Mesenteric fat pad (tissue), 1 donor: ENCODE measurements at places on chromosomes 7 and 10. TPM values are rescaled to one million over a fixed set of nuclear protein-coding genes. Genes with fewer than 3 reads are reported as not detected.

DNA sequence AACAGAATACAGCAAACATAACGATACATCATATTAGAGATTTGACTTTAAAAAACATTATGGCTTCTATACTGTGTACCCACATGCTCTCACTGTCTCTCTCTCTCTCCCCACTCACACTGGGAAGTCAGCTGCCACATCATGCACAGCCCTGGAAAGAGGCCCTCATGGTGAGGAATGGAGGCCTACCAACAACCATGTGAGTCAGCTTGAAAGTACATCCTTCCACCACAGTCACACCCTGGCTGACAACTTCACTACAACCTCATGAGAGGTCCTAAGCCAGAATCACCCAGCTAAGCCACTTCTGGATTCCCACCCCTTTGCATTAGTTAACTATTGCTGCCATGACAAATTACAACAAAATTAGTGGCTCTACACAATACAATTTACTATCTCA lies 23.3 kb upstream of the GPR22 start:
- DNase-seq = no peak

DNA sequence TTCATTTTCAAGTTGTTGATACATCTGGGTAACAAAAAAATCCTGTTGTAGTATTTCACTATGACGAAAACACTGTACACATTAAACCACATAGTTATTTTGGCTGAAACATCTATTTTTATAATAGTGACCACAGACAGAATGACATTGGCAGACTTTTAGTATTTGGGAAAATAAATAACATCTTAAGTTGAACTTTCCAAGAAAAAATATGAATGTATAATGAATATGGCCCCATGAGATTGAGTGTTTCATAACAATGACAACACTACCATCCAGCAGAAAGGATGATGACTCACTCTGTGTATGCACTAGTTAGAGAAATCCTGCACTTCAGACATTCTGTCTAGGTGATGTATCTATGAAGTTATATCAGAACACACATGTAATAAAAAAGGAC lies 118.1 kb downstream of the SEMA3D start:
- DNase-seq = no peak

DNA sequence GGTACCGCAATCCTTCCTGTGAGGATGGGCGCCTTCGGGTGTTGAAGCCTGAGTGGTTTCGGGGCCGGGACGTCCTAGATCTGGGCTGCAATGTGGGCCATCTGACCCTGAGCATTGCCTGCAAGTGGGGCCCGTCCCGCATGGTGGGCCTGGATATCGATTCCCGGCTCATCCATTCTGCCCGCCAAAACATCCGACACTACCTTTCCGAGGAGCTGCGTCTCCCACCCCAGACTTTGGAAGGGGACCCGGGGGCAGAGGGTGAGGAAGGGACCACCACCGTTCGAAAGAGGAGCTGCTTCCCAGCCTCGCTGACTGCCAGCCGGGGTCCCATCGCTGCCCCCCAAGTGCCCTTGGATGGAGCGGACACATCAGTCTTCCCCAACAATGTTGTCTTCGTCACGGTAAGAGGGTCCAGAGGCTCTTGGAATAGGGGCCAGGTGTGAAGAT lies 1.7 kb downstream of the MEPCE start:
- DNase-seq = peak; percentile 84

- DNase-seq = no peak
Measured at GRCh38 chr7:46135557-46135956, 214.5 kb upstream of the IGFBP3 start.

- DNase-seq = no peak
Measured at GRCh38 chr7:51314726-51315125, 1.9 kb downstream of the COBL start.

- no peak for DNase-seq
Measured at GRCh38 chr7:289209-289755, 688 bp upstream of the FOXL3 start.

- peak; percentile 59 for DNase-seq
Measured at GRCh38 chr7:157404845-157405481, 68.2 kb downstream of the DNAJB6 start.

DNA sequence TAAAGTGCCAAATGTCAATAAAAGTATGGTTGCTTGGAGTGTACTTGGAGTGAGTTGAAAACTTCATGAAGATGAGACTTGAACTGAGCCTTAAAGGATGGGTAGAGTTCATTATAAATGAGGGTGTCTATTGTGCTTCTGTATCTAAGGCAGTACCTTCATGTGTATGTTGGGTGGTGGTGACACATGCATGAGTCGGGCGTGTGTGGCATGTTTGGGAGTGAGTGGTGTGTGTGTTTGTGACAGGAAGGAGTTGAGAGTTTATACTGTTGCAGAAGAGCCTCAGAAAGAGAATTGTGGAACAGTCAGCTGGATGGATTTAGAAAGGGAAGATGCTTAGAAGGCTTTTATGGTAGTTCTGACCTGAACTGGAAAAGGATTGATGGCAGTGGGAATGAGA lies 6.0 kb upstream of the ZRANB1 start:
- no peak for DNase-seq

GRCh38 chr7:43439631-43440401 lies 143.1 kb upstream of the STK17A start:
- peak; percentile 82 for DNase-seq

DNA sequence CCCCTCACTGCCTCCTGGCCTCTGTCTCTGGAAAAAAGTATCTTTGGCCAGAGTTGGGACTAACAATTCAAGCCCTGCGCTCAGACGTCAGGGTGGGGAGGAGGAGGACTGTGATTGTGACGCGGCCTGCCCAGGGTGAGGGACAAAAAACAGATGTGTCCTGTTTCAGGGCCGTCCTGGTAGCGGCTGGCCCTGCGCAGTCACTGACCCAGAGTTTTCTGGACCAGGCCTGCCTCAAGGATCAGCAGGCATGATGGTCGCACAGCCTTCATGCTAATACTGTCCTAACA lies 110.1 kb downstream of the CYTH3 start:
- DNase-seq = no peak

- DNase-seq = peak; percentile 71
Measured at GRCh38 chr10:101762736-101763135, 13.2 kb downstream of the FGF8 start.

DNA sequence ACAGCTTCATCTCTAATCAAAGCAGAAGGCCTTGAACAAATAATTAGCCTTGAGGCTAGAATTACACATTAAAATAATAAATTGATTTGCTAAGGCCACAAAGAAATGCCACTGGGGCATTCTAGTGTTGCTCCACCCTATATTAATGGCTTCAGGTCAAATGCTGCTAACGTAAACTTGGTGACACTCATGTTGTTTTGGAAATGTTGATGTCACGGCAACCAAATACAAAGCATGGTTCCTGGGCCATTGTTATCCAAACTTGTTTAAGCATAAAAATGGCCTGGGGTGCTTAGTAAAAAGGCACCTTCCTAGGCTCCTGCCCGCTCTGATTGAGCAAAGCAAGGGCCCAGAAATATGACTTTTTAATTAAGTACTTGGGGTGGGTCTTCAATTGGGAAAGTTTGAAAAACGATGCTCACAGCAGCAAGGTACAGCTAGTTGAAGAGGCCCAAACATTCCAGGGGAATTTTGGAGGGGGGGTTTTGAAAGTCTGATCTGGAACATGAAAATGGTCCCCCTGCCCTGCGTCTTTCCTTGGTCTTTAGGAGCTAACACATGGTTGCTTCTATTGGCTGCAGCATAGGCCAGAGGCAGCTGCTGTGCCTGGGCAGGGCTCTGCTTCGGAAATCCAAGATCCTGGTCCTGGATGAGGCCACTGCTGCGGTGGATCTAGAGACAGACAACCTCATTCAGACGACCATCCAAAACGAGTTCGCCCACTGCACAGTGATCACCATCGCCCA lies 67.8 kb downstream of the ABCC2 start:
- DNase-seq = no peak

- no peak for DNase-seq
Measured at GRCh38 chr10:3362394-3362793, 189.8 kb upstream of the PITRM1 start.

GRCh38 chr7:114930829-114931655 lies 9.1 kb downstream of the MDFIC start:
- no peak for DNase-seq

MMP21 gene
- 0.29 TPM for total RNA-seq

LRGUK gene
- total RNA-seq = 0.87 TPM

MYL10 gene
- total RNA-seq = not detected

TAS2R4 gene
- total RNA-seq = 0.67 TPM

PDE1C gene
- 2.2 TPM for total RNA-seq

STEAP2 gene
- 29.9 TPM for total RNA-seq

CFAP58 gene
- 0.64 TPM for total RNA-seq
